ENCODE measurements at places on chromosomes 13 and 19. TPM values are rescaled to one million over a fixed set of nuclear protein-coding genes. Genes with fewer than 3 reads are reported as not detected.

GRCh38 chr19:38500450-38500849 lies 67.0 kb downstream of the RYR1 start:
- no peak for DNase-seq

DNA sequence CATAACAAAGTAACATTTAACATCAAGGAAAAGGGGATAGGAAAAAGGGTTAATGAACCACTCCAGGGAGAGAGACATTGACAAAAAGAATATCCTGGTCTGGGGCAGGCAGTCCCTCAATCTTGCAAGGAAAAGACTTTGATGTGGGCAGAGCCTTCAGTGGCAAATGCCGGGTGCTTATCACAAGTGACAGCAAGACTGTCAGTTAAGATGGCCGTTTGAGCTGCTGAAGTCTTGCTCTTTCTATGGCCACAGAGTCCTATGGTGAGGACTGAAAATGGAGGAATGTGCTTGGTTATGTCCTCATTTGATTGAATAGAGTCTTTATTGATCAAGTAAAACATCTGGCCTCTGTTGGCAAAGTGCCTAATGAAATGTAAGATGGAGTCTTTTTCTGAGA lies 112.1 kb downstream of the B3GLCT start:
- no peak for DNase-seq

- DNase-seq: no peak
These were observed 37.1 kb downstream of the ESD start for GRCh38 chr13:46759846-46760245.

DNA sequence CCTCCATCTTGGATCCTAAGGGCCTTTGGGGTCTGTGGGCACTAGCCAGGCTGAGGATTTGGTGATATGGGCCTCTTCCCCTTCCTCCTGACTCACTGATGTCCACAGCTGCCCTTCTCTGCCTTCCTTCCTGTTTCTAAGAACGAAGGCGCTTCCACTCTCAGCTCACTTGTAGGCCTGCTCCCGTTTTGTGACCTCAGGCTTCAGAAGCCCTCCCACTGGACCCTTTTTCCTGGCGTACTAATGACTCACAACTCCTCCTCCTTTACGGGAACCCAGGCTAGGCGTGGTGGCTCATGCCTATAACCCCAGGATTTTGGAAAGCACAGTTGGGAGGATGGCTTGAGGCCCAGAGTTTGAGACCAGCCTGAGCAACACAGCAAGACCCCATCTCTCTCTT lies 55.6 kb downstream of the TMED1 start:
- no peak for DNase-seq

DNA sequence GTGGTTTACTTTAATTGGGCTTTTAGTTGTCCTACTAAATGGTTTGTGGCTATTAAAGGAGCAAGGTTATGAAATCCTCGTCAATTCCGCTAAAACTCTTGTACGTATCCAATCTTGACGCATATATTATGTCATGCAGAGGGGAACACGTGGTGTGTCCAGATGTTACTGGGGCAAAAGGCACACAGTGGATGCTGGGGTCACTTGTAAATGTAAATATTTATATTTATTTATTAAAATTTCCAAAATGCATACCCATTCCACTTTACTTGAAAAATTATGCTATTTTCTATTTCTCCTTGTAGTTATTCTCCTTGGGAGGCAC lies 36.7 kb upstream of the SLC46A3 start:
- DNase-seq: peak; percentile 11

DNA sequence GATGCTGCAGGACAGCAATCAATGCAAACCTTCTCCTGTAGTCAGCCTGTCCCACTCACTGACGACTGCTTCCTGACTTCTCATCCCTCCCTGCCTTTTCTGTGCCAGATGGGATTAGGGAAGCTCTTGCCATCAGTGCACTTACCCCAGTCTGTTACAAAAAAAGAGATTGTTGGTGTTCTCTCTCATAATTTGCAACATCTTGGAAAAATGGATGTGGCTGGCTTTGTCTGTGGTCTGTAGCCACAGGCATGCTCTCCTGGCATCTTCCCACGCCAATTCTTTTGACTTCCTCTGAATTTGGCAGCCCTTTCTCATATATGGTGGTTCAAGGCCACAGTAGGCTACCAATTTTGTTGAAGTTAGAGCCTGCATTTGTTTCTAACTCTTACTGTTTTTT lies 11.6 kb upstream of the HTR2A start:
- no peak for DNase-seq

DNA sequence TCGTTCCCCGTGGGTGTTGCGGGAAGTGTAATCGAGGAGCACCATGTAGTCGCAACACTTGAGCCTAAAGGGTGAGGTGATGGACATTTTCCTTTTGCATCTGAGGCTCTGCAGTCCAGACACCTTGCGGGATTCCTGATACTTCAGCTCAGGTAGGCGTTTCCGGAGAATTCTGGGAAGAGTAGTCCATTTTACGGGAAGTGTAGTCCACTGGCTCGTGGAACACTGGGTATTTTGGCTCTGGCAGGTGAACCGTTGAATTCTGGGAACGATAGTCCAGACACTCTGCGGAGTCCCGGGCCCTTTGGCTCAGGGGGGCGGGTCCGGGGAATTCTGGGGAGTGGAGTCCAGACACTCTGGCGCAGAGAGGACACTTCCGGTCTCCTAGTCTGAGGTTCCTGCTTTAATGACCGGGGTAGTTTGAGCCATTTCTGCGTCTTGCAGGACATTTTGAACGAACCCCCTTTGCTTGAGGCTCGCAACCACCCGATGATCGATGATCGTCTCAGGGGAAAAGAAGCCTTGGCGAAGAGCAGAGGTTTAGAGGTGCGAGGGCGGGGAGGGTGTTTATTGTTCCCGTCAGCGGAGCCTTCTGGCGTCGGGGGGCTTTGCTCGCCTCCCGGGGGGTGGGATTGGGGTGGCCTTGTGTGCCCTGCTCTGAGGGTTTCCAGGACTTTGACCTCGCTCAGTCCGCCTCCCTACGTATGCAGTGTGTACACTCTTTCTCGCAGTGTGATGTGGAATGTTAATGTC lies at the start of gene ZNF223:
Gene ZNF223, plus strand, starts transcription at position 387 of the 753 bp plus-strand sequence. CDS start 3,141 bp downstream, outside the sequence.
- peak; percentile 93 for DNase-seq

DNA sequence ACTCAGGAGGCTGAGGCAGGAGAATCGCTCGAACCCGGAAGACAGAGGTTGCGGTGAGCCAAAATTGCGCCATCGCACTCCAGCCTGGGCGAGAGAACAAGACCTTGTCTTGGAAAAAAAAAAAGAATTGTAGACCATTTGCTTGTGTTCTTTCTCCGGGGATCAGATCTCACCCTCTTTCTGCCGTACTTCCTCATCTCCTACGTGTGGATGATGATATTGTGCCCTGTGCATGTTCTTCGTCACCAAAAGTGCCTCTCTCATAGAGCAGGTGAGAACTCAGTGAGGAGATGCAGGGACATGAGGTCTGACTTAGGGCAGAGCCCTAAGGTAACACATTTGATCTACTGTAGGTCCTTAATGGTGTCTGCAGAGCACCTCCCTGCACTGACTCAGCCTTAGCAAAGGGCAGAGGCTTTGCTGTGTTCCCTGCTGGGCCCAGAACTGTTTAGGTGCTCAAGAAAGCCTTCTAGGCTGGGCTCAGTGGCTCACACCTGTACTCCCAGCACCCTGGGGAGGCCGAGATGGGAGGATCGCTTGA lies 1.3 kb downstream of the APOC2 start:
- no peak for DNase-seq

GRCh38 chr13:98576200-98576945 lies 534 bp downstream of the STK24 start:
- DNase-seq: no peak

DNA sequence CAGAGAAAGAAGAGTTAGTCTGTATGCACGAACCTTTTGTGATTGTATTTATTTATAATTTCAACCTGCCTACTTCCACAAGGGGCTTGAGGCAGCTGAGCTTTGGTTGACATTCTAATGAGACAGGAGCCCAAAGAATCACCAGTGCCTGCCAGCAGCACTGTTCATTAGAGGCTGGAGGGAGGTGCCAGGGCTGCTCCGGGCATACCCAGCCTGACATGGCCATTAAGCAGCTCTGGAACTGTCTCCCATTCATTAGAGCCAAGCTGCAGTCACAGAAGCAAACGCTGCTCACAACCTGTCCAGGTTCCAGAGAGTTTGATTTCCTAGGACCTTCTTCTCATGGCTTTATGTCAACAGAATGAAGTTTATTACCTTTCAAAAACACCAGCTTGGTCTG lies 425.5 kb downstream of the RFC3 start:
- DNase-seq: no peak

GRCh38 chr19:53092723-53093122 lies 10.5 kb downstream of the ZNF160 start:
- DNase-seq: no peak

DNA sequence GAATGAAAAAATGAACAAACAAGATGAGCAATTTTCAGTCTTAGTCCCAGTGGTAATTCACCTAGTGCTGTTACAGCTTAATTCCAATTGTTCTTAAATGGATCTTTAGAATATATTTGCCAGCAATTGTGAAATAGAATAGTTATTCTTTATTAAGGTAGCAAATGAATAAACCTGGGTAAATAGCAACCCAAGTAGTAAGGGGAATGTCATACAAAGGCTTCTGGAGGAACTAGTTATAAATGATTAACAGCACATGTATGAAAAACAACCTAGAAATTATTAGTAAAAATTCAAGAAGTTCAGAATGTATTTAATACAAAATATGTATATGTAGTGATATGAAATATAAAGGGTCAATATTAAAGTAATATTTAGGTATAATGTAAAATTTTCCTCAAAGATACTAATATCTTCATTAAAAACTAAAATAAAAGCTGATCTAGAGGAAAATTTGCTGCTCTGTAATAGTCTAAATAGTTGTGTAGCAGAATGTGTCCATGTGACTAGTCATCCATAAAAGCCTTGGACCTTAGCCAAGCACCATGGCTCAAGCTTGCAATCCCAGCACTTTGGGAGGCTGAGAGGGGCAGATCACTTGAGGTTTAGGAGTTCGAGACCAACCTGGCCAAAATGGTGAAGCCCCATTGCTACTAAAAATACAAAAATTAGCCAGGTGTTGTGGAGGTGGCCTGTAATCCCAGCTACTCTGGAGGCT lies 535.9 kb upstream of the ATXN8OS start:
- DNase-seq: no peak

DNA sequence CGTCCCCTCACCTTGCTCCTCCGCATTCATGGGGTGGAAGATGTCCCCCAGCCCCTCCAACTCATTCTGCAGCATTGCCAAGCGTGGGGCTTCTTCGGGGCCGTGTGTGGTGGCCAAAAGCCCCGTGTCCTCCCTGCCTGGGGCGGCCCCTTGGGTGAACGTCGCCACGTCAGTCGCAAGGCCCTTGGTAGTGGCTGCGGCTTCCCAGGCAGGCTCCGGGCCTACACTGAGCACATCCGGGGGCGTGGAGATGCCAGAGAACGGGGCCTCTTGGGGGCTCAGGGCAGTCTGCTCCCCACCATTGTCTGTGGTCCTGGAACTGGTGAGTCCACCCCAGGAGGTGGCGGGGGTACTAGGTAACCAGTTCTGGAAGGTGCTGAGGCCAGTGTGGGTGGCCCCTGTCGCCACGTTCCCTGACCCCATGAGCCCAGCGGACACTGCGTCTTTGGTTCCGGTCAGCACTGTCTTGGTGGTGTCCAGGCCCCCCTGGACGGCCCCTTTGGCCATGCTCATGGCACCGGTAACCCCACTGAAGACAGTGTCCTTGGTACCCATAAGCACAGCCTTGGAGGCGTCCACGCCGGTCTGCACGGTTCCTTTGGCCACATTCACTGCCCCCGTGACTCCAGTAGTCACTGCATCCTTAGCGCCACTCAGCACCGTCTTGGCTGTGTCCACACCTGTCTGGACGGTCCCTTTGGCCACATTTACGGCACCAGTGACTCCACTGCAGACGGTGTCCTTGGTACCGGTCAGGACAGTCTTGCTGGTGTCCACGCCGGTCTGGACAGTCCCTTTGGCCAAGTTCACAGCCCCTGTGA lies 7.6 kb downstream of the PLIN4 start:
- DNase-seq: no peak

DNA sequence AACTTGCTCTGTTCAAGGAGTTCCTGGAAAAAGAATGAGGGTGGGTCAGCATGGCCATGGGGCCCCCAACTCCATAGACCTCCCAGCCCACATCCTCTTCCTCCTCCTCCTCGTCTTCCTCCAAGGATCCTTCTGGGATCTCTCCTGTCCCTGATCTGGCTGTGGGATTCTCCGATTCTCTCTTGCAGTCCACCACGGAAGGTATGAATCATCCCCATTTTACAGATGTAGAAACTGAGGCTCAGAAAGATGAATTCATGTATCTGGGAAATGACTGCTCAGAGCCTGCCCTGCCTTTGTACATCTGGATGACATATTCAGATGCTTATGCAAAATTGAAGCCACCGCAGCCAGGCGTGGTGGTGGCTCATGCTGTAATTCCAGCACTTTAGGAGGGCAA lies 2.2 kb upstream of the KANK2 start:
- no peak for DNase-seq

- DNase-seq: no peak
These were observed 36.7 kb upstream of the CD177 start for GRCh38 chr19:43316591-43317319.

DNA sequence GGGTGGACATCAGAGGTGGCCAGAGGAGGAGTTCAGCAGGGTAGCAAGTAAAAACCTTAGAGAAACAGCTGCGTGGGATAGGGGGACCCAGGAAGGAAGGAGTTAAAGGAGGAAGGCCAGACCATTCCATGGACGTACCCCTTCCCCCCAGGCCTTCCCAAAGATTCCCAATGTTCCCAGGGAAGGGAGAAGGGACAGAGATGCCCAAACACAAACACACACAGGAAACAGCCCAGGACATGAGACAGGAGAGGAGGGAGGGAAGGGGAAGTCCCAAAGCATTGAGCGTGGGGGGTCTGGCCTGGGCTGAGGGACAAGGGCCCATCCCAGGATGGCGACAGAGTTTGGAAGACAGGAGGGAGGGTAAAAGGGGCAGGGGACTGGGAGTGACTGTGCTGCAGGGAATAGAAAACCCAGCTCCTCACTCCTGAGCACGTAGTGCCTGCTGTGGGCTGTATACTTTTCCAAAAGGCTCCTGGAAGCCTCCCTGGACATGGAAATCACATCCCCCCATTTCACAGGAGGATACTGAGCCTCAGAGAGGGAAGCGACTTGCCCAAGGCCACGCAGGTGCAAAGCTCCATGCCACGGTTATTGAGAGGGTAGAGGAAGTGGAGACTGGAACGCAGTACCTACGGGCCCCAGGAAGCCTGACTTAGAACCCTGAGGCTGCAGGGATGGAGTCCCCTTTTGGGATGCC lies 1.1 kb downstream of the SYDE1 start:
- no peak for DNase-seq

ZNF575 gene
- 6.9 TPM for total RNA-seq

PTH2 gene
- not detected for total RNA-seq

PSG6 gene
- not detected for total RNA-seq

PDX1 gene
- not detected for total RNA-seq

FPR2 gene
- total RNA-seq: not detected

GNG7 gene
- total RNA-seq: 5.1 TPM

NLRP11 gene
- not detected for total RNA-seq
